Adrenal gland (tissue), 19 donors: ENCODE measurements at places on chromosomes 1 and 21. TPM values are rescaled to one million over a fixed set of nuclear protein-coding genes. Genes with fewer than 3 reads are reported as not detected.

CA14 gene
- 0.51 TPM for polyA plus RNA-seq

LDLRAD1 gene
- 1.3 TPM for polyA plus RNA-seq

CAPZA1 gene
- 120 TPM for polyA plus RNA-seq

SYT14 gene
- polyA plus RNA-seq = 1.5 TPM

DAB1 gene
- polyA plus RNA-seq = 0.97 TPM

E2F2 gene
- polyA plus RNA-seq = 0.07 TPM

INPP5B gene
- polyA plus RNA-seq = 11.3 TPM

OR2T4 gene
- not detected for polyA plus RNA-seq

NCSTN gene
- polyA plus RNA-seq = 48.8 TPM

KCNT2 gene
- 0.97 TPM for polyA plus RNA-seq

ACBD3 gene
- polyA plus RNA-seq = 11.3 TPM

ZBTB18 gene
- 4.8 TPM for polyA plus RNA-seq
